ENCODE measurements at places on chromosomes 1 and 21.
A peak's percentile ranks its signal among the peaks of the same experiment; 100 is the strongest.

DNA sequence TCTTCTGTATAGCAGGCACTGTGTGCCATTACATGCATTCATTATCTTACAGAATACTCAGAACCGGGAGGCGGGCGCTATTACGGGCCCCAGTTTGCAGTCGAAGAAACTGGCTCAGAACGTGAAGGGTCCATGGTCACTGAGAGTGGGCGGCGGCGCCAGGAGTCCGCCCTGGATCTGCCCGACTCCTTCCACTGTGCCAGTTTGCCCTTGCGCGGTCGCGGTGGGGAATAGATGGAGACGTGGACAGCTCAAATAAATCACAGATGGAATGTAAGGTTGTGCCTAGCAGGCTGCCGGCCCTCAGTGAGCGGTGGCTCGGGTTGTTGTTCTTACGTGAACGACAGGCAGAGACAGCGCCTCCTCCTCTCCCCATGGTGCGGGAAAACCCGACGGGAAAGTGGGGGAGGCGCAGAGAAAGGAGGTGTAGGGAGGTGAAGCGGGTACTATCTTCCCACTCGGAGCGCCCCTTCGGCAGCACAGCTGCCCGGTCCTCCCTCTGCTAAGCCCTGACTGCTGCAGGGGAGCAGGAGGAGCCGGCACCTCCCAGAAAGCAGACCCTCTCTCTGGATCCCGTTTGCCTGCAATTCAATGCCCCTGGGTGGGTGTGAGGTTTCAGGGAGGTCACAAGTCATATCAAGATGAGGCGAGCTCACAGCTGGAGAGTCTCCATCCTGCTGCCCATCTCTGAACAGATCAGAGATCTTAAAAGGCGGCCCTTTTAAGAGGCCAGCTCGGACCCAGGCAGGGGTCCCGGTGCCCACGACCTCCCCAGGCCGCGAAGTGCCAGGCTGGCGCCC lies 1.1 kb downstream of the COL9A2 start:
- no peak for DNase-seq

DNA sequence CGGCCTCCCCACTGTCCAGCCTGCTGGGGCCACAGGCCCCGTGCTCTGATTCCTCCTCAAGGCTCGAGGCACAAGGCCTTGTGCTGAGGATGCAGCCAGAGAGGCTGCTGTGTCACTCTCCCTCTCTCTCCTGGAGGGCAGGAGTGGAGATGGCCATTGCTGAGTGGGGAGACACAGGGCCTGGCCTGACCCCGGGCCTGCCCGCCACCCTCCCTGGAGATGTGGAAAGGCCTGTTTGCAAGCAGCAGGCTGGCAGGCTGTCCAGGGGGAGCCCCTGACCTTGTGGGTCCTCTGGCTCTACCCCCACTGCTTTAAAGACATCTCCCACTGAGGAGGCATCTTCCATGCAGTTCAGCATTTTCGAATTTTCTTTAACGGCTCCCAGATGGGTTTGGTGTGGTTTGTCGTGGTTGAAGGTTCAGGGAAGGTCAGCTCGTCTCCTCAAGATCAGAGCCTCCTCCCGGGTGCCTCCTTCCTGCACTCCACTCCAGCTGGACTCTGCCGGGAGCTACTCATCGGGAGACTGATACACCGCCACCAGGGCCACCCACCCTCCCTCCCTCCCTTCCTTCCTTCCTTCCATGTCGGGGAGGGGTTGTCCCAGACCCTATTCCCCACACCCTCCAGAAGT lies 69.1 kb downstream of the SPSB1 start:
- DNase-seq: no peak

DNA sequence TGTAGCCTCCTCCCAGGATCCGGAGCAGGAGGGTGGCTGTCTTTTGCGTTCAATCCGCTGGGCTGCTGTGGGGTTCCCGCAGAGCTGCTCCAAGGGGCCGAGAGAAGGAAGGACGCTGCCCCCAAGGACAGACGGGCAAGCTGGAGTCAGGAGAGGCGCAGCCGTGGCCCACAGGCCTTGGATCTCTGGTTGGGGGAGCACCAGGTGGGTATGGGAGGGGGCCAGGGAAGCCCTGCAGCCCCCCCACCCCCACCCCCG lies 15.9 kb upstream of the SKI start:
- DNase-seq: no peak

GRCh38 chr1:162612606-162613400 lies 19.5 kb upstream of the DDR2 start:
- no peak for DNase-seq

GRCh38 chr1:12573015-12573825 lies 44.8 kb downstream of the DHRS3 start:
- no peak for DNase-seq

DNA sequence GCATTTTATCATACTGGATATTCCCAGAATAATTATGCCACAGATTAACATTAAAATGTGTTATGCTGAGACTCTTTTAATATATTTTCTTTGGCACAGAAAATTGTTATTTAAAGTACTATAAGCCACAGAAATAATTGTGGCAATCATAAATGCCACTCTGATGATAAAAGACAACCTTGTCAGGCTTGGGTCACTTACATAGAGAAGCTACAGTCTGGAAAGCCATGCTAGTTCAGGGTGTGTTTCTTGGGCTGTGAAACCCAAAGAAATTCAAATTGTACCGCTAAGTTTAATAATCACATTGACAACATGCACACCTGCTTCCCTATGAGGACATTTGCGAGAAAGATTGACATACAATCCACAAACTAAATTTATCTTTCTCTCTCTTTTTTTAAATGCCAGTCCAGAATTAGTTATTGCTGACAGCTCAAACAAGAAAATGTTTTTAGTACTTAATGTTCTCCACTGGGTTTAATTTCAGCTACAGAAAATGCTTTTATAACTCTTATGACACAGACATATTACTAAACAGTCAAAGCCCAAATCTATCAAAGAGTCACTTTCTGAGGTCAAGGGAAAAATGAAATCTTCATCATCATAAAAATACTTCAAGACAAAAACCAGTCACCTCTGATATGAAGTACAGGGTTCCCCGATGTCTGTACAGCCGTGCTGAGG lies 38.7 kb downstream of the TTC13 start:
- no peak for DNase-seq

DNA sequence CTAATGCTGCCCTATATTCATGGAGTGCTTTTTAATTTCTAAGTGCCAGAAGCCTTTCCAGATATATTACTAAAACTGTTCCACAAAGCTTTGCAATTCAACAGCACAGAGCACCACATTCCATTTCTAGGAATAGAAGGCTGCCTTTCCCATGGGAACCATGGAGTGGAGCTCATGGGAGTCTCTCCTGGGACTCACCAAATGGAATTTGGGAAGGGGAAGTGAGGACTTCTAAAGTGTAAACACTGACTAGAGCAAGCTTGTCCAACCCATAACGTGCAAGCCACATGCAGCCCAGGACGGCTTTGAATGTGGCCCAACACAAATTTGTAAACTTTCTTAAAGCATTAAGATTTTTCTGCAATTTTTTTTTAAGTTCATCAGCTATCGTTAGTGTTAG lies 190.4 kb upstream of the TNR start:
- no peak for DNase-seq

DNA sequence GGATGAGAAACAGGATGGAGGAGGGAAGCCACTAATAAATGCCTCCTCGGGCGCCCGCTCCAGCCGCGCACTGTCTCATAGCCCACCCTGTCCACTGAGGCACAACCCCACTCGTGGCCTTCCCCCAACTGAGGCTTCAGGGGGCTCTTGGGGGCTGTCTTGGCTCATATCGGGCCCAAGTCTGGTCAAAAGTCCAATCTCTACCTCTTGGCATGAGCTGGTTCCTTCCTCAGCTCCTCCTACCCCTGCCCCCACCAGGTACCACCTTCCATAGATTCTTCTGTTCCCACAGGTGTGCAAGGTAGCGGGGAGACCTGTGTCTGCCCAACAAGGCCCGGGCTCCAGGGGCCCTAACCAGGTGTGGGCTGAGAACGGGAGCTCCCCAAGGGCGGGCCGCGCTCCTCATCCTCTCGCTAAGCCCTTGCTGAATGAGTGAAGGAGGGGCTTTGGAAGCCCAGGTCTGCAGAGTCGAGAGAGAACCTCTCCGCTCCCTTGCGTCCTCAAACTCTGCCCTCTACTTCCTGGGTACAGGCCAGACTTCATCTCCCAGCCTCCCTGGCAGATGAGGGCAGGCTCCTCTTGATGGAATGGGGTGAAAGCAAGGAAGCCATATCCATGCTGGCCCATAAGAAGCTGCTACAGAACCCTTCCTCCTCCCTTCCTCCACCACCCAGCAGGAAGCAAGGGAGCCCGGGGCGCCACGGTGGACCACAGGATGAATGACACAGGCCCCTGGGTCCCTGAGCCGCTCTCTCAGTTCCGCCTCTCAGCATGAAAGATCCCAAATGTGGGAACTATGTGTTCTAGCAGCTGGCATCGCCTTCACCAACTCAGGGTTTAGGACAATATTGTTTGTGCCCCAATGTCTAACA lies 74.7 kb downstream of the PSMG1 start:
- no peak for DNase-seq

DNA sequence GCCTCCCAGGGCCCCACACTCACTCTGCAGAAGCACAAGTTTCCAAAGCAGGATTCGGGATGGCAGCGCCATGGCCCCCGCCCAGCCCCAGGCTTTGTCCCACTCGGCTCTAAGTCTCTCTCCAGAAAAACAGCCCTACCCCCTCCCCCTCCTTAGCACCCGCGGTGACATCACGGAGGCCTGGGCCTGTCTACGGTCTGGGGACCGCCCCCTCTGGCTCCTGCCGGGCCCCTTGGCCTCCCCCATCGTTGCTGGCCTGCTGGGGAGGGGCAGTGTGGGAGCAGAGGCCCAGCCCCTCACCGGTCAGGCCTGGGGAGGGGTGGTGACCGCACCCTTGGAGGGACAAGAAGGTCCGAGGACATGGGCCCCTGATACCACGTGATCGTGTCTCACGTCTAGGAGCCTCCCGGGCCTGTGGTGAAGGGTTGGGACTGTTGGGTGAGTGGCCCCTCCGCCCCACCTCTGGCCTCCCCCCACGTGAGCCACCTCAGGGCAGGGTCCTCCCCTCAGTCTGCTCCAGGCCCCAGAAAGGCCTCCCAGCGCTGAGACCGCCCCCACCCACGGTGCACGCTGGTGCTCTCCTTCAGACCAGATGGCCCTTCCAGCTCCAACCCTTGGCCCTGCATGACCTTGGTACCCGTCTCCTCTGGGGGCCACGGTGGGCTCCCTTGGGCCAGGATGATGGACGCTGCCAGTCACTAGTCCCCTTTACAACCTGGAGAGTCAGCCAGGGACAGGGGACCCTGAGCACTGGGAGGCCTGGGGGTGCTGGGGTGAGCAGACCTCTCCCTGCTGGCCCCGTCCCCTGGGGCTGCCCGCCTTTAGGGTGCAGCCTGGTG lies at the start of gene MXRA8:
TSS of gene MXRA8 (minus strand) at position 123 of the 839 bp plus-strand sequence. CDS start at position 72, 51 bp downstream.
- DNase-seq: no peak

DNA sequence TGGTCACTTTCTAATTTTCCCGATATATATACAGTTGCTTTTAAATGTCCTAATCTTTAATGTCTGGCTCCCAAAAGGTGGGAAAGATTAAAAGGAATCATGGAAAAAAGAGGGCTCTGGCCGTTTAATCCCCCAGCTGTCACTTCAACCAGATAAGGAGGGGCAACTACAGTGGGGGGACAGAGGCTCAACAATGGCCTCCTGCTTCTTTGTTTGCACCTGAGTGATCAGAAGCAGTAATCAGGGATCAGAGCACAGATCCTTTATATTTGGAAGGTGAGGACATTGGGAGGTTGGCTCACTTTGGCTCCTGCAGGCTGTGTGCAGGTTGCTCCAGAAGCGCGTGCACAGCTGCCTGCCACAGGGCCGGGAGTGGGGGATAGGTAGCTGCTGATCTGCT lies 212.8 kb downstream of the FMN2 start:
- DNase-seq: no peak

DNA sequence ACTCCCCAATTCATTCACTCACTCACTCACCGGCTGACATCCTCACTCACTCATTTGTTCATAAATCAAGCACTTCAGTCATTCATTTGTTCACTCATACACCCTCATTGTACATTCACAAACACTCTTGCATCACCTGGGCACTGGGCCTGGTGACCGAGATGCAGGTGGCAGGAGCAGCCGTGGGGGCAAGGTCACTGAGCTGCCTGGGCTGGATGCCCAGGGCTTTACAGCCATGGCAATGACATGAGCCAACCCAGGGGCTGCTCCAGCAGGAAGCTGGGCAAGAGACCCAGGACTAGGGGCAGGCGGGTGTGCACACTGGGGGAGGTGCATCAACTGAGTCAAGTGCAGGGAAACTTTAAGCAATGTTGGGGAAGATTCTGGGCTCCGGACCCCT lies 113.6 kb upstream of the IGSF21 start:
- DNase-seq: no peak

GRCh38 chr1:1038694-1039093 lies 18.8 kb downstream of the AGRN start:
- no peak for DNase-seq

GRCh38 chr21:33544451-33545195 lies 1.8 kb downstream of the SON start:
- DNase-seq: no peak

GRCh38 chr1:23756676-23757075 lies 13.4 kb downstream of the ELOA start:
- DNase-seq: no peak

DNA sequence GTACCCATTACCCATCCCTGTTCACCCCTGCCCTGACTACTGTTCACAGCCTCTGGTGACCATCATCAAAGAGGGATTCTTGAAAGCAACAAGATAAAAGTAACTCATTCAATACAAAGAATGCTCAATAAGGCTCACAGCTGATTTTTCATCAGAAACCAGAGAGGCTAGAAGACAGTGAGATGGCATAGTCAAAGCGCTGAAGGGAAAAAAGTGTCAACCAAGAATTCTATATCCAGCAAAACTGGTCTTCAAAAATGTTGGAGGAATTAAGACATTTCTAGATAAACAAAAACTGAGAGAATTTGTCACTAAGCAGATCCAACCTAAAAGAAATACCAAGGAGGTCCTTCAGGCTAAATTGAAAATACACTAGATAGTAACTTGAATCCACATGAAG lies 27.1 kb downstream of the CSF1 start:
- no peak for DNase-seq

GRCh38 chr21:15080526-15080925 lies 15.7 kb upstream of the NRIP1 start:
- no peak for DNase-seq

DNA sequence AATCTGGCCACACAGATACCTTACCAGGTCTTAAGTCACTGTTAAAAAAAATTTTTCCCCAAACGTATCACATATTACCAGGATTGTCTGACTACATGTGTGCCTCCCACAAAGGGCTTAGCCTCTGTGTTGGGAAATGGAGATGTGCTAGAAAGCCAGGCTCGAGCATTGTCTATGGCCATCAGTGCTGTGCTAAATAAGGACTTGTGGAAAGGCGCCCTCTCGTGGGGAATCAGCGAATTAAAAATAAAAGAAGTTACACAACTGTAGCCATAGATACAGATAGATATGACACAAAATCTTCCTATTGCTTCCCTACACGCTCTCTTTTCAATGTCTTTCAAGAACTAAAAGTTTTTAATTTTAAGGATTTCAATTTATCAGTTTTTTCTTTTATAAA lies 47.5 kb upstream of the CRNN start:
- peak; percentile 23 for DNase-seq

DNA sequence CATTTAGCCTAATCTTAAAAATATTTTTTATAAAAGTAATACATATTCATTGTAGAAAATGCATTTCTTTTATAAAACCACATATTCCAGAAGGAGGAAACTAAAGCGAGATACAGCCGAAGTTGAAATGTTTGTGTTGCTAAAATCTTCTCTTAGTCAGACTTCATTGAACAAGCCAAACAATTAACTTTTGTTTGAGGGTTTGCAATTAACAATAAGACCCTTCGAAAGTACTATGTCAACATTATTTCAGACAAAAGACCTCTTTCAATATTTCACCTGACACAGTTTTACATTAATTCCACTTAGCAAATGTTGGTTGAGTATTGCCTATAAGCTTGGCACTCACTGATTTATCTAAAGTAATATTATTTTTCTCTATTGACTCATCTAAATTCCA lies 354.0 kb upstream of the ADAMTS5 start:
- no peak for DNase-seq

Data from activated CD4-positive, CD25-positive, alpha-beta regulatory T cell (primary cell).